ENCODE measurements at places on chromosomes 5 and 9.
A peak's percentile ranks its signal among the peaks of the same experiment; 100 is the strongest.

DNA sequence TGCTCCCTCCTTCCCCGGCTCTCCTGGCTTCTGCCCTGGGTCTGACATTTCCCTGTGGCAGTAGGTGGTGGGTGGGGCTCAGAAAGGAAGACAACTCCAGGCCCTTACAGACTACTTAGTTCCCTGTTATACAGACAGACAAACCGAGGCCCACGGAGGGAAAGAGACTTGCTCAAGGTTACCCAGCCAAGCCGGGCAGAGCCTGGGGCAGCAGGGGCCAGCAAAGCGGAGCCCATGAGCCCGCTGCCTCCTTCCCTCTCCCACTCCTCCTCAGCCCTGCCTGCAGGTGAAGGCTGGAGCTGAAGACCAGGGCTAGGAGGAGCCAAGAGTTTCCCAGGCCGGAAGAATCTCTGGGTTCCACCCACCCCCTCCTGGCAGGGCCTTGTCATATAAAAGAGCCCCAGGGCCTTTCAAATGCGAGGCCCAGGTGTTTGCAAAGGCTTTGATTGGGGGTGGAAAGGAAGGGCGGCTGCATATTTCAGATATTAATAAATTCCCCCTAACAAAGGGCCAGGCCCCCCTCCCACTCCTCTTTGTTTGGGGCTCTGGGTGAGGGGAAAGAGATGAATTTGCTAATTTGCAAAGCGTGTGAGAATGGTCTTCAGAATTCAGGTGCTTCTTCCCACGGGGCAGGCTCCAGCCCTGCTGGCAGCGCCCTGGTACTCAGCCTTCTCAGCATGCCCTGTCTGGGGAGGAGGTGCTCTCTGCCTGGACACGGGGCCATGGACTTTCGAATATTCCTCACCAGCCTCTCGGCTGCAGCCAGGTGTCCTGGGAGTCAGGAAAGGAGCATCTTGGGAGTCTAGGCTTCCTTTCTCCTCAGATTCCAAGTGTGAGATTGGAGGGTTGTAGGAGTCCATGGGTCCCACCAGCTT lies 21.5 kb downstream of the SLC6A7 start:
- DNase-seq: no peak

- no peak for DNase-seq
Observed at GRCh38 chr9:23379842-23380241, 446.2 kb downstream of the ELAVL2 start.

DNA sequence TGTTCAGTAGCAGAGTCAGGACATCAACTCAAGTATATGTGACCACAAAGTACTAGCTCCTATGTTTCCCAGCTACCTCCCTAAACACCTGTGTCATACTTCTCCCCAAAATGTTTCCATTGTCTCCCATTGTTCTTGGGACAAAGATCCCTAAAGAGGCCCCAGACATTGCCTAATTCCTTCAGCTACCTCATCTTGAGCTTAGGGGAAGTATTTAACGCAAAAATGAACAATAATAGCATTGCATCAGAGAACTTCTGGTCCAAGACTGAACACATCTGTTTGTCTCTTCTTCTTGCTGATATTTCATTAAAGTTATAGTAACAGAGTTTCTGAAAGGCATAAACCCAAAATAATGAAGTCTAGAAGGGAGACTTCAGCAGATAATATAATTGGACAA lies 430.8 kb downstream of the MTRR start:
- DNase-seq: no peak

- no peak for DNase-seq
Observed at GRCh38 chr9:124661271-124661670, 109.8 kb downstream of the NR6A1 start.

- no peak for DNase-seq
Observed at GRCh38 chr5:181259974-181260719, 796 bp downstream of the TRIM52 start.

DNA sequence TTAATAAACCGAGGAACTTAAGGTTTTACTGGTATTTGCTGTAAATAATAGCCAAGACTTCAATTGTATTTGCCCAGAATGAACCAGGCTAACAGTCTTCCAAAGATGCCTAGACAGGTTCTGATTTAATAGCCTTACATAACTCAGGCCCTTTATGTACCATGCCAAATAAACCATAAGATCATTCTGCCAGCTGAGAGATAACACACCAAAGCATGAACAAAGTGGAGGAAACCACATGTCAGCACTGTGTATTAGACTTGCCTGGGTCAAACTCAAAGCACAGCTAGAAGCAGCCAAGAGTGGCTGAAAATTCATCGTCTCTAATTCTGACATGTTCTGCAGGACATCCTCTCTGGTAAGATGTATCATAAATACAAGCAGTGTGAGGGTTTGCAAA lies 319.3 kb upstream of the ZNF608 start:
- no peak for DNase-seq

- no peak for DNase-seq
Observed at GRCh38 chr5:168991311-168991710, 309.6 kb downstream of the SLIT3 start.

GRCh38 chr9:121483049-121483448 lies 16.6 kb downstream of the GGTA1 start:
- DNase-seq: no peak

GRCh38 chr9:109914280-109915027 lies 134.5 kb downstream of the PALM2AKAP2 start:
- no peak for DNase-seq

GRCh38 chr5:127353796-127354195 lies 63.2 kb downstream of the MEGF10 start:
- DNase-seq: no peak

DNA sequence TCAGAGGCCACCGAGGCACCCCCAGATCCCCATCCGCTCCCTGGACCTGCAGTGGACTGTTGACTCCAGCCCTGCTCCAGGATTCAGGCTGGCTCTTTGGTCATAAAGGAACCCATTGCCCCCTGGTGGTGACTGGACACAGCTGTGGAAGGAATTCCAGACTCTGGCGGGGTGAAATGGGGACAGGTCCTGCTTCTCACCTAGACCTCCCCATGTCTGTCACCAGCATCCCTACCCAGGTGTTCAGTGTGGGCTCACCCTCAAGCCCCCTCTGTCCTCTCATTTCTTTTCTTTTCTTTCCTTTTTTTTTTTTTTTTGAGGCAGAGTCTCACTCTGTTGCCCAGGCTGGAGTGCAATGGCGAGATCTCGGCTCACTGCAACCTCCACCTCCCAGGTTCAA lies 25.5 kb upstream of the STXBP1 start:
- DNase-seq: peak; percentile 52

GRCh38 chr5:989961-990530 lies 18.6 kb upstream of the NKD2 start:
- no peak for DNase-seq

- DNase-seq: no peak
Observed at GRCh38 chr9:34374905-34375552, 1.7 kb downstream of the MYORG start.

GRCh38 chr5:178511172-178511571 lies 79.0 kb downstream of the COL23A1 start:
- DNase-seq: no peak

- DNase-seq: no peak
Observed at GRCh38 chr5:160030631-160031377, 21.9 kb downstream of the TTC1 start.

DNA sequence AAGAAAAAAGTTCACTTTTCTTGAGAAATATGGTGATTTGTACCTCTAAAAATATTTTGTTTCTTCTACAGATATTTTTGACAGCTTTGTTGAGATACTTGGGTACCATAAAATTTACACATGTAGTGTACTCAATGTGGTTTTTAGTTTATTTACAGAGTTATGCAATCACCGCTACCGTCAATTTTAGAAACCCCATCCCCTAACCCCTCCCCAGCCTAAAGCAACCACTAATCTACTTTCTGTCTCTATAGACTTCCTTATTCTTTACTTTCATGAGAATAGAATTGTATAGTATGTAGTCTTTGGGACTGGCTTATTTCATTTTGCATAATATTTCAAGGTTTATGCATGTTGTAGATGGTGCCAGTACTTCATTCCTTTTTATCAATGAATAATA lies 45.0 kb upstream of the TDRD7 start:
- no peak for DNase-seq

DNA sequence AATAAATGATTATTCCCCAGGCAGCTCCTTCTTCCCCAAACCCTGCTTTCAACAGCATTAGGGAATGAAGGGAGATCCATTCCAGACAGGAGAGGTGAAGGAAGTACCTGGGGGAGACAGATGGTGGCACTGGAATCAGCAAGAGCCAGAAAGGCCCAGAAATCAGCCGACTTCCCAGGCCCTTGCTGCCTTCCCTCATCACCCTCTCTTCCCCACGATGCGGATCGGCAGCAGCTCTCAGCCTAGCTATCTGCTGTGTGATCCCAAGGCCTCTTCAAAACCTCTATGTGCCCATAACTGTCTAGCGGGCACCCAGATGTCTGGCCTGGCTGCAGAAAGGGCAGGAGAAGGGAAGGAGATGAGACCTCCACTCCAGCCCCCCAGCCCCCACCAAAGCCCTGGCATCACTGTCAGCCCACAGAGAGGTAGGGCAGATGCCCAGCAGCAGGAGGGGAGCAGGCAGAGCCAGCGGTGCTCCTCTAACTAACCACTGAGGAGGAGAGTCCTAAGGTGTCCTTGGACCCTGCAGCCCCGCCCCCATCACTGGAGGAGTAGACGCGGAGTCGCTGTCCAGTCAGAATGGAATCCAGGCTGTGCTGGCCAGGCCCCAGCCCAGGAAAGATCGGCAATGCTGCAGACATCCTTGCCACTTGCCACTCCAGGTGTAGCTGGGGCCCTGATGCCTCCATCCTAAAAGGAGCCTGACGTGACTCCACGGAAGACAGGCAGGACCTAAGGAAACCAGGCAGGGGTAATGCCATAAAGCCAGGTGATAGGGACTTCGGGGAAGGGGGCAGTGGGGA lies 12.7 kb downstream of the CNTFR start:
- no peak for DNase-seq

DNA sequence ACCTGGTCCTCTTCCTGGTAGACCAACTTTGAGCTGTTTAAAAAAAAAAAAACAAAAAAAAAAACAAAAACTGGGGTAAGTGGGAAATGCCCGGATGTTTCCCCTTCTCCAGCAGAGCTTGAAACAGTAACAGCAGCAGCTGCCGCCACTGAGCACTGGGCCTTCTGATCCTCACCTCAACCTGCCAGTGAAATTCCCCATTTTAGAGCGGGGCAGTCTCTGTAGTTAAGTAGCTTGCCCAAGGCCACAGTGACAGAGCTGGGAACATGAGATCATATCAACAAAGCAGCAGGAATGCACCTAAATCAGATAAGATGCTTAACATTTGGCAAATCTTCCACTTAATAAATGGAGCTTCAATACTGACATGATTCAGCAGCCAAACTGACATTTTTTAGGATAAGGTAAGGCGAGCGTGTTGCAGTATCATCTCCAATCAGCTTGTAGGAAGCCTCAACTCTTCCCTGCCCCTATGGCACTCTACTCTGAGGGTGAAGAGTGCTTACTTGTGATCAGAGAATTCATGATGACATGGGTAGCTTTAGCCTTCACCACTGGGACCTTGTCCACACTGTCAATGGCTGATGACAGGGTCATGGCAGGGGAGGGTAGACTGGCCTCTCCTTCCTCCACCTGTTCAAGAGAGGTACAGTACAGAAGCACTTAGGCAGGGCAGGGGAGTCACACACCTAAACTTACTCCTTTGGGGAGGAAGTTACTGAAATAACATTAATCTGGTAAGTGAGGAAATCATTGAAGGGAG lies 9.3 kb downstream of the KIAA1191 start:
- DNase-seq: no peak

GRCh38 chr9:8622222-8622802 lies 822.7 kb upstream of the DMAC1 start:
- DNase-seq: no peak

- DNase-seq: no peak
Observed at GRCh38 chr5:146766013-146766412, 112.5 kb downstream of the PPP2R2B start.

- no peak for DNase-seq
Observed at GRCh38 chr9:7777771-7778170, 21.8 kb downstream of the DMAC1 start.

DNA sequence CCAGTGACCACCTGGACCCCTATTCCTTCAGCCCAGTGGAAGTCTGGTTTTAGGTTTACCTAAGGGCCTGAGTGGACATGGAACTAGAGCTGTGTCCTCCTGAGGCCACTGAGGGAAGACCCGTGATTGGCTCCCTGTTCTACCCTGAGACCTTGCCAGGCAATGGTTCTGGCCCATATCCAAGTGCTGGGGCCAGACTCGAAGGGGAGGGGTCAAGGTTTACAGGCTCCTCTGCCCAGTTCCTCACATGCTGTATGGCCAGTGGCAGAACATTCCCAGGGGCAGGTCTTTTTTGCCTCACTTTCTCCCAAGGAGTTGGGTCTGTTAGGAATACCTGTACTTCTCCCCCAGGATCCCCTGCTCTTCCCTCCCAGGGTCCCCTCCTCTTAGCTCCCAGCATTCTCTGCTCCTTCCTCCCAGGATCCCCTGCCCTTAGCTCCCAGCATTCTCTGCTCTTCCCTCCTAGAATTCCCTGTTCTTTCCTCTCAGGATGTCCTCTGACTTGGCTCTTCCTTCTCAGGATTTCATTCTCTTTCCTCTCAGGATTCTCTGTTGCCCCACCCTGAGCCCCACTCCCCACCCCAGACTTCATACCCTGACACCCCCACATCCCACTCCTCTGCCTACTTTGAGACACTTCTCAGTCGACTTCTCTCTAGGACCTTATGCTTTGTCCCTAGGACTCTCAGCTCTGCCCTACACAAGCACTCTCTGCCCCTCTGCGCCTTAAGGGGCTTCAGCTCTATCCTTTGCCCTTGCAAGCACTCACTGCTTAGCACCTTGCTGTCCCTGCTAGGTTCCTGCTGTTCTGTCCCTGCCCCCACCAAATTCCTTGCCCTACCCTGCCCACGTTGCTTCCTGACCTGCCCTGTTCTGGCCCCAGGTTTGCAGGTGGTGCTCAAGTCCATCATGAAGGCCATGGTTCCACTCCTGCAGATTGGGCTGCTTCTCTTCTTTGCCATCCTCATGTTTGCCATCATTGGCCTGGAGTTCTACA lies 36.5 kb downstream of the CACNA1B start:
- DNase-seq: no peak

- no peak for DNase-seq
Observed at GRCh38 chr9:110538647-110539041, 40.9 kb downstream of the SVEP1 start.

GRCh38 chr9:71762900-71763653 lies 5.2 kb downstream of the CEMIP2 start:
- no peak for DNase-seq

GRCh38 chr5:112581811-112582320 lies 155.8 kb upstream of the APC start:
- DNase-seq: no peak

- no peak for DNase-seq
Observed at GRCh38 chr9:91729558-91729842, 220.5 kb downstream of the ROR2 start.

DNA sequence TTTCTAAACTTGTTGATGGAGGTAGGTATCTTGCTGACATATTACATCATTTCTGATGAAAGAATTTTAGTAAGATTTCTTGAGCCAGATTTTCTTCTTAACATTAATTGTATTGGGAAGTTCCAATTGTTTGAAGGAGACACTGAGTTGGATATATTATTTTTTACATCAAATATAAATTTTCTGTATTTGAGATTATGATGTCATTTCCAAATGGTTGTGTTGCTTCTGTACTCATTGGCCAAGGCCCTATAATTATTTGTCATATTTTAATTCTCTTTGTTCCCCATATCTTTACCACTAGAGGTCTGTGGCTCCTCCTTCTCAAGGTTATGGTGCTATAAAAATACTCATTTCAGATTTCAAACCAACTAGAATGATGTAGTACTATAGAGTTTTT lies 53.4 kb downstream of the ITGA1 start:
- no peak for DNase-seq

All from T-cell (primary cell).